ENCODE measurements at places on chromosomes 11 and 22.

- no peak for DNase-seq
Measured at GRCh38 chr11:197741-198235, 4.9 kb downstream of the SCGB1C1 start.

DNA sequence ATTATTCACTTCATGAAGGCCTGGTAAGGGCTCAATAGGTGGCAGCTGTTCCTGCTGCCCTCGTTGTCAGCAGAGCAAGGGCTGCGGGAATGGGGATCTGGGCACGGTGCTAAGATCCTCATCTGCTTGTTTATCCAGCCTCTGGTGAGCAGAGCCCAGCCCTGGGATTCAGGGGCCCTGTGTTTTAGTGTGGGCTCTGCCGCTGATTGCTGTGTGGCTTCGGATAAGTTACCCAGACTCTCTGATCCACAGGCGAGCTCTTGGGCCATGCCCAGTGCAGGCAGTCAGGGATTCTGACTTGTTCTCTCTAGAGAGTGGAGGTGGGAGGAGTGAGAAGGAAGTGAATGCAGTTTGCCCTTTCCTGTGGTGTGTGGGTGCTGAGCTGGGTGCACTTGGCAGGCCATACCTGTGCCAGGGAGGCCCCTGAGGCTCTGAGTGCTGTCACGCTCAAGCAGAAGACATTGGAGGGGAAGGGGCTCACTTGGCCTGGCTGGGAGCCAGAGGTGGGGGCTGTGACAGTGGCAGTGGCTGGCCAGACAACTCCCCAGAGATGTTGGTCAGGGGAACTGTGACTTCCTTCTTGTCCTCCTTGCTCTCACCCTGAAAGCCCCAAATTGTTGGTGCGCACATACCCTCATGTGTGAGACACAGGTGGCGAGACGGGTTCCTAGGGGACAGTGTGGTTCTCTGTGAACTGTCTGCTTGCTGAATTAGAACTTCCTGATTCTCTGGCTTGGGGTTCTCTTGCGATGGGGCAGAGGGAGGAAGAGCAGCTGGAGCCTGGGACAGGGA lies 43.7 kb downstream of the CD82 start:
- no peak for DNase-seq

DNA sequence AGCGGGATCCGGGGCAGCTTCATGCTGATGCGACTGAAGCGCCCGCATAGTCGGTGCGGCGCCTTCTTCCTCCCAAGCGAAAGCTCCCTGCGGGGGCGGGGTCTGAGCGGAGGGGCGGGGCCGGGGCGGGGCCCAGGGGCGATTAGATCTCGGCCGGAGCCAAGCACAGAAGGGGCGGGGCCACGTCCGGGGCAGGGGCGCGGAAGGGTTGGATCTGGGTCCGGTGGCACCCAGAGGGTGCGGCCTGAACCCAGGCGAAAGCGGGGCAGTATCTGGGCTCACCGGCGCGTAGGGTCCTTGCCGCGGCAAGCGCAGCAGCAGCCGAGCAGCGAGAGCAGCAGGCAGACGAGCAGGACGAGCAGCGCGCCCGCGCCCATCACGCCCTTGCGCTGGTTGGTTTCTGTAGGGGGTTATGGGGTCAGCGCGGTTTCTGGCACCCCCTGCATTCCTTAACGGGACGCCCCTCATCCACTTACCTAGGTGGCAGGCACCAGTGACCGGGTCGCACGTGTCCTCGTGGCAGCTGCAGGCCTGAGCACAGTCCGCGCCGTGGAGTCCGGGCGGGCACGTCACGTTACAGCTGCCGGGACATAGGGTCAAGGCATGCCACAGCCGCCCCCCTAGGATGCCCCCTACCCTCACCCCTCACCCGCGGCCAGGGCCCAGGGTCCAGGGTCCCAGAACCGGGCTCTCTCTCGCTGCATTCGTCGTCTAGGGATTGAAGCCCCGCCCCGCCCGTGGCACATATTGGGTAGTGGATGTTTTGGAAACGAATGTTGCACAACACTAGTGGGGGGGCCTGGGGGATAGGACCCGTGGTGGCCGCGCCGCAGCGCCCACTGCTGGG lies 8.1 kb downstream of the SCARF2 start:
- no peak for DNase-seq

DNA sequence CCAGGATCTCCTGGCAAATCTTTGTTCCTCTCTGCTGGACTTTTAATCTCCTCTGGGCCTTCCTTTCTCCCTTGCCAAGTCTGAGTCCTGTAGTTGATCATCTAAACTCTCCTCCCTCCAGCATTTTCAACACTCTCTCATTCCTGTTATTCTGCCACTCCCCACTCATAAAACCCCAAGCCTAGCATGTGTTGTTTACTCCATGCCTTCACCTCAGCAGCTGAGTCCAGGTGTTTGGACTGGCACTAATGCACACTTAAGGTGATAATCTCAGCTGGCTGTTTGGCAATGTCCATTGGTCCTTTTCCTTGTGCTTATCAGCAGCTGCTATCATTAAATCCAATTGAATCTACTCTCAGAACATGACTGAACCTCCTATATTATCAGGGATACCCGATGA lies 876.8 kb upstream of the TENM4 start:
- no peak for DNase-seq

GRCh38 chr11:75262436-75262835 lies 21.9 kb downstream of the TPBGL start:
- DNase-seq: no peak

GRCh38 chr11:46246521-46246920 lies 30.9 kb upstream of the CREB3L1 start:
- DNase-seq: no peak

GRCh38 chr11:114173843-114174242 lies 114.3 kb downstream of the ZBTB16 start:
- DNase-seq: no peak

DNA sequence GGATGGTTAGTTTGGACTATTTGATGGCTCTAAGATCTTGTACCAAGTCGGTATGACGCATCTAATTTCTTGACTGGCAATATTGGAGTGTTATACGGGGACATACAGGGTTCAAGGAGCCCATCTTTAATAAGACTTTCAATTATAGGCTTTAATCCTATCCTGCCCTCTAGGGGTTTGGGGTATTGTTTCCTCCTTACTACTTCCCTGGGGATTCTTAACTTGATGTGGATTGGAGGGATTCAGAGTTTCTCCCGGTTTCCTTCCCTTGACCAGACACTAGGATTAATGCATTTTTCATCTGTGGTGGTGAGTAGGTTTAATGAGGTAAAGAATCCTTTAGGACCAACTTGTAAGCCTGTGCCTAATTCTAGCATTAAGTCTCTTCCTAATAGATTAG lies 18.8 kb downstream of the CYP2D6 start:
- DNase-seq: no peak

DNA sequence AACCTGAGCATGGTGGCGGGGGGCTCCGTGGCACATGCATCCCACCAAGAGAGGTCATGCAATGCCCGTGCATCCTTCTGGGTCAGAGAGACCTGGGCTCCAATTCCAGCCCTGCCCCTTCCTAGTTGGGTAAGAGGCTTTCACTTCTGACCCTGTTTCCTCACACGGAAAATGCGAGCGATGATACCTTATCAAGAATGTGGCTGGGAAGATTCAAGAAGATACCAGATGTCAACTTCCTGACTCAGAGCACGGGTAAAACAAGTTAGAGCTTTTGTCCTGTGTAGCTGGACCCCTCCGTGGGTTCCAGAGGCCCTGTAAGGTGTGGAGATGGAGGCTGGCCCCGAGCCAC lies 8.7 kb upstream of the DGKZ start:
- DNase-seq: no peak

DNA sequence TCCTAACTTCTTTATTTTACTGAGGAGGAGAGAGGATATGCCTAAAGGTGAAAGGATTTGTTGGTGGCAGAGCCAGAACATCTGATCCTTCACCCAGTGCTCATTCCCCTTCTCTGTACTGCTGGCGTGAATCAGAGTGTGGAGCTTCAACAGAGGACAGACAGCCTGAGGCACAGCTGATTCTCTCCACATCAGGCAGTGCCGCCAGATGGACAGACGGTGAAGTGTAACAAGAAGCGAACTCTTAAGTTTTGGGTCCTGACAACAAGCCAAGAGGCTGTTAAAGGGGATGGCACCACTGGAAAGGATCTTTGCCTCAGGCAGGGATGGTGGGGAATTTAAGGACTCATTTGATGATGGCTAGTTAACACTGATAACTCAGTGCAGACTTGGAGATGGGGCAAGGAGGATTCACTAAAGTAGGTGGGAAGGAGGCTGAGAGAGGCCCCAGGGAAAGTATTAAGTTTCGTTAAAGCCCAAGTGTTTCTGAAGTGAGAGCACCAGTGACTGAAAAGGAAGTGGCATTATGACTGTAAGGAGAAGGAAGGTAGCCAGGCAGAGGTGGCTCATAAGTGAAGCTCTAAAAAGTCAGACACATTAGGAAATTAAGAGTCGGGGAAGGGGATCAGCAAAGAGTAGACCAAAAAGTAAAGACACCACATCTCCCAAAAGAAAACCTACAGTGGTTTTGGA lies 81.3 kb downstream of the CLPB start:
- DNase-seq: peak; percentile 13

GRCh38 chr11:64767344-64768299 lies 7.8 kb upstream of the PYGM start:
- DNase-seq: peak; percentile 36

DNA sequence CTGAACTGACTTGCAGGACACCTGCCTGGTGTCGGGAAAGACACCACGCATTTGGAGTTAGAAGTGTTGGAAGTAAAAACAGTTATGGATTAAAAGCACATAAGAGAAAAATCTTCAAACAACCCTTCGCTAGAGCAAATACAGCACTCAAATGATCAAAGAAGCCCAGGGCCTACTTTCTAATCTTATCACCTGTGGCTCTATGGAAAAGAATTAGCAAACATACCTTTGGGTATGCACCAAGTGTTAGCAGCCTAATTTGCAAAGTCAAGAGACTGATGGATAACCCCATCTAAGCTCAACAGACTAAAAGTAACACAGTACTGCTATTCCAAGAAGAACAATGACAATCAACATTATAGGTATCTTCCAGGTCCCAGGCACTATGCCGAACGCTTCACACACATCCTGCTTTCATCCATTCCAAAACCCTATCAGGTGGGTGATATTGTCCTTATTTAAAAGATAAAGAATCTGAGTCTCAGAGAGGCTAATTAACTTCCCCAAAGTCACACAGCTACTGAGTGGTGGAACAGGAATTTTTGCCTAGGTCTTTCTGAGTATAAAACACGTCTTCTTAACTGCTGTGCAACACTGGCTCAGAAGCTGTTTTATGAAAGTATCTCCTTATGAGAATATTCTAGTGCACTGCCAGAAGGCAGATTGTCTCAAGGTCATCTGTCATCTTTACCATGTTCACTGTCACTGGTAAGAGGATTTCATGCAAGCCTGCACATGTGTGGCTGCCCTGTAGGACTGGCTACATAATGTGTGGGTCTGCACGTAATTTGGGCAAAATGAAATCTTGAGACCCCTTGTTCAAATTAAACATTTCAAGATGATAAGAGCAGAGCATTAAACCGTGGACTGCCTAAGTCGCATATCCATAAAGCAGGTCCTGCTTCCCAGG lies 16.4 kb downstream of the SLC1A2 start:
- no peak for DNase-seq

DNA sequence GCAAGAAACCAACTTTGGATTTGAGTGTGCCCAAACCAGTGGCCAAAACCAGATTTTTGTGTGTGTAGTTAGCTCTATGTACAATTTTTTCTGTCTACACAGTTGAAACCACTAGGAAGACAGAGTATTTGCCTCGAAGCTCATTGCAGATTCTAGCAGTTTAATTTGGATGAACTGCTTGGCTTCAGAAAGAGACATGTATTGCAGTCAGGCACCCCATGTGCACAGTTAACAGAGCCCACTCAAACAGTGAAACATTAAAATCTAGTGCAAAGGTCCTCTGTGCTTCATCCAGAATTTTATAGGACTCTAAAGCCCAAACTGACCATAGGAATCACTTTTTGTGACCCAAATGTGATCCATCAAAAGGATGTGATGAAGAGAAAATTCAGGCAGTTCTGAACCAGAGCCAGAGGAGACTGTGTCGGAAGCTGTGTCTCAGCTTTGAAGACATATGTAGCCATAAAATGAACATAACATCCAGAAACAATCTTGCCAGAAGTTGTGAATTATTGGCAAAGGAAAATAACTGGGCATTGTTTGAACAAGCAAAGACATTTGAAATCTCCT lies 82.7 kb downstream of the PANX1 start:
- no peak for DNase-seq

GRCh38 chr22:49321477-49322055 lies 506.1 kb downstream of the BRD1 start:
- DNase-seq: no peak

Measured in renal cortical epithelial cell (primary cell).